CD4-positive, alpha-beta memory T cell (primary cell): ENCODE measurements at places on chromosomes 6 and 20.

DNA sequence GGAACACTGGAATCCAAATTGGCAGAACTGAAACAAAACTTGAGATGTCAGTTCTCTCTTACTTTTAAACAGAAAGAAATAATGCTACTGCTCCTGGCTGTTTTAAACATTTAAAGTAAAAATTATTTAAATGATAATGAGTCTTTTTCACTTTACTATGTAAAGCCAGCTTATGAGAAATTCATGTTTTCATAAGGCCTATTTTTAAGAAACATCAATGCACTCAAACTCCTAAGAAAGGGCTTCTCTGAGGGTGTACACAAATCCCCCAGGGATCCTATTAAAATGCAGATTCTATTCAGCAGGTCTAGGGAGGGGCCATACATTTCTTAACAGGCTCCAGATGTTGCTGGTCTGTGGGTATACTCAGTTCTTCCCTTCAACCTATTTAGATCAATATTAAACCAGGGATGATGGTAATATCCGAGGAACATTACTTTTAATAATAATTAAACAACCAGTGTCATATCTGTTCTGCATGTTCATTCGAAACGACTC lies 2.3 kb downstream of the FERMT1 start:
- no peak for DNase-seq

DNA sequence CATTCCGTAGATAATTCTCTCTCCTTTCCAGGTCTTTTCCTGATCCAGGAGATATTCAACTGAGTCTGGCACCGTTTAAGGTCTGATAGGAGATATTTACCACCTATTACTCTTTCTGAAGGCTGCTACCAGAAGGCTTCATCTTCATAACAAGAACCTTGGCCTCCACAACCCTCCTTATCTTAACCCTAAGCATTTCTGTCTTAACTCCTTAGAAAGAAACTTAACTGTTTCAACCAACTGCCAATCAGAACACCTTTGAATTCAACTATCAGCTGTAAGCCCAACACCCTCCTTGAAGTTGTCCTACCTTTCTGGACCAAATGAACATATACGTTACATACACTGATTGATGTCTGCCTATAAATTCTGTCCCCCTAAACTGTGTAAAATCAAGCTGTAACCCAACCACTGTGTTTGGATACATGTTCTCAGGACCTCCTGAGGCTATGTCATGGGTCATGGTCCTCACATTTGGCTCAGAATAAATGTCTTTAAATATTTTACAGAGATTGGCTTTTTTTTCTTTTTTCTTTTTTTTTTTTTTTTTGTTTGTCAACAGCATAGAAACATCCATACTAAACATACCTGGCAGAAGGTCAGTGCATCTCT lies 6.6 kb upstream of the TNFAIP3 start:
- no peak for DNase-seq

DNA sequence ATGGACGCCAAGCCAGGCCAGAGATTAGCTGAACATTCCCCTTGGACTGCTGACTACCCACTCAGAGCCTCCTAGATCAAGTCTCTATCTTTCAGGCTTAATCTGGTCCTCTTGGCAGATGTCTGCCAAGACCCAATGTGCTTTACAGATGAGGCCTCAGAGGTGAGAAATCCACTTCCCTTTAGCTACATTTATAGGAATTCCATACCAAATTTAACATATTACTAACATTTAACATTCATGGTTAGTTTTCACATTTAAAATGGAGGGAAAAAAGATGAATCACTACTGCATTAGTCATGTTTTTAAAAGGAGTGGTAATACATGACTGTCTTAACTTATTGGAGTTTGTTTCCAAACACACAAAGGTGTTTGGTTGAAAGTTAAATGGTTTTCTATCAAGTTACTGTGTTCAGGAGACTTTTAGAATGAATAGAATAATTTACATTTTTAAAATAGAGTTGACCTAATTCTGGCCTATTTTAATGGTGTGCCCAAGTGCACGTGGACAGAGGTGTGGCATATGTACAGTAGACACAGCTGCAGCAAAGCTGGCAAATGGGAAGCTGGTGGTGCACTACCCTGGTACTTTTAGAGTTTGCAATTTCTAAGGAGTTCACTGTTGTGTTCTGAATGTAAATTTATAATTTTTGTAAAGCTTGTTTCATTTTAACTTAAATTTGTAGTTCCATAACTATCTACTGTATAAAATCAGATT lies 41.9 kb upstream of the CALHM6 start:
- no peak for DNase-seq

DNA sequence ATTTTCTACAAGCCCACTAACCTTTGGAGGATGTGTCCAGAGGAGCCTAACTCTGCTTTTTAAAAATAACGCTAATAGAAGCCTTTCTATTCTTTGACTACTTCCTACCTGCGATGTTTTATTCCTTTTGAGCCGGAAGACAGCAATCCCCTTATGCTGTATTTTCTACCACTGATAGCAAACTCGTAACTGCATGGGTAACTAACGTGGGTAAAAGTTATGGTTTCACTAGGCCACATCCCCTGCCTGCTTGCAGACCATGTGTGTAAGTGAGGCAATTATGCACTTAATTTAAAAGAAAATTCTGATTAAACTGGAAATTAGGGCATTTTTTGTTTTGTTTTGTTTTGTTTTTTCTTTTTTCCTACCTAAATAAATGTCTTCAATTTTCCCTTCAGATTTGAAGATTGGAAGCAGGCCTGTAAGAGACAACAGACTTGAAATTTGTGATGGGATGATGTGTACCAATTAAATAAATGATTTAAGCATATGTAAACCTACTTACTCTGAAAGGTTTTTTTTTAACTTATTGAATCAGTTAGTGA lies 931 bp downstream of the UFL1 start:
- no peak for DNase-seq

DNA sequence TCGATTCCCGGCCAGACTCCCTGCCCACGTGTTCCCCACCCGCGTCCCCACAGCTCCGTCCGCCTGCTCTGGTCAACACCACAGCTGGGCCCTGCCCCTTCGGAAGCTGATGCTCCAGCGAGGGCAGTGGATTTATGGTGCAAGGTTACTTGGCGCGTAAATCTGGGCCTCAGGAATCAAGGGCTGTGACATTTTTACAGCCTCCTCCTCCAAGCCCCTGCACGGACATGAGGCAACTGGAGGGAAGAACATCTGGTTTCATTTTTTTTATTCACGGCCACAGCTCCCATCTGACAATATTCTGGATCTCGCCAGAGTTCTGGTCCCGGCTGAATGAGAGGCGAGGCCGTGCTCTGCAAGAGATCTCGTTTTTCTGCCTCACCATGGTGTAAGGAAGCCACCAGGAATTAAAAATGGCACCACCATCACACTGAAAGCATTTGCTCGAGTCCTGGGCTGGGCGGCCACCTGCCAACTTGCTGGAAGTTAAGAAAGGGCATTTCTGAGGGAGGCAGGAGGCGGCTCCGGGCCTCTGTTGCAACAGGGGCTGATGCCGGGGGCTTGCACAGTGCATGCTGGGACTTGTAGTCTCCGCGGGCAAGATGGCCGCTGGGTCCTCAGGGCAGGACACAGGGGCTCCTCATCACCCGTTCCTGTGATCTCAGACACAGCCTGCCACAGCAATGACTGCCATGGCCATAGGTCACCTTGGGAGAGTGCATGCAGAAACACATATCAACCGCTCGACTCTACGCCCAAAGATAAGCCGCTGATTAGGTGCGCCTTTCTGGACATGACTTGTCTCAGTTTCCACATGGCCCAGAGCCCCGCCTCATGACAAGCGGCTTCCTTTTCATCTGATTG lies 148.5 kb downstream of the LY86 start:
- no peak for DNase-seq

- no peak for DNase-seq
These were observed 27.4 kb downstream of the SLX4IP start for GRCh38 chr20:10462516-10462915.

GRCh38 chr6:167907837-167908681 lies 81.3 kb downstream of the AFDN start:
- no peak for DNase-seq

DNA sequence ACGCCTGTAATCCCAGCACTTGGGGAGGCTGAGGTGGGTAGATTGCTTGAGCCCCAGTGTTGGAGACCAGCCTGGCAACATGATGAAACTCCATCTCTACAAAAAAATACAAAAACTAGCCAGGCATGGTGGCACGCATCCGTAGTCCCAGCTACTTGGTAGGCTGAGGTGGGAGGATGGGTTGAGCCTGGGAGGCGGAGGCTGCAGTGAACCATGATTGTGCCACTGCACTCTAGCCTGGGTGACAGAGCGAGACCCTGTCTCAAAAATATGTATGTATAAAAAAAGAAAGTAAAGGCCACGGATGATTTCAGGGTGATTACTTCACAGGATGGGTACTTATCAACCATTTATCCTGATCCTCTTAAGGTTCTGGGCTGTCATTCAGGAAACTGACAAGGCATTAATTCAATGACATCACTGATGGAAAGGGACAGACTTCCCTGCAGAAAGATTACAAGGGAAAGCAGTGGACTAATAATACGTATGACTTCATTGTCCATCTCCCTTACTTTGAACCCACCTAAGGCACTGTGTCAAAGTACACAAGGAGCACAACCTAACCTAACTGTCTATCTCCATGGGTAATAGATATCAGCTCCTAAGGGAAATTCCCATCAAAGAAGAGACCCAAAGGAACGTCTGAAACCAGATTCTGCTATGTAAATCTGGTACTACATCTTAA lies 61.2 kb downstream of the ZMYND8 start:
- DNase-seq: no peak

DNA sequence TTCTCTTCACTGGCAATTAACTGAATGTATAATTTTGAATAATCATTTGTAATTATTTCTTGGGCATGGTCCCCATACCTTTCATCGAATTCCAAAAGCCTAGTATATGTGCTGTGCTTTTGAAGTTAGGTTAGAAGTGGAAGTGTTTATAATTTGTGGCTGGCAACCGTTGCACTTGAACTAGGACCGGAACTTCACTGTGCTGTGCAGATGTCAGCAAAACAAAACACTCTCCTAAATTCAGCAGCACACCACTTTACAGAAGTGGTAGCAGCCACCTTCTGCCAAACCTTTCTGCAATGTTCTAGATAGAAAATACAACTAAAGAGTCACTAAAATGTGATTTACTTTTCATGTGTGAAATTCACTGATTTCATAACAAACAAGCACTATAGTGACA lies 111.9 kb downstream of the FAM83B start:
- DNase-seq: no peak

GRCh38 chr6:44237021-44237812 lies 9.7 kb upstream of the HSP90AB1 start:
- DNase-seq: no peak

DNA sequence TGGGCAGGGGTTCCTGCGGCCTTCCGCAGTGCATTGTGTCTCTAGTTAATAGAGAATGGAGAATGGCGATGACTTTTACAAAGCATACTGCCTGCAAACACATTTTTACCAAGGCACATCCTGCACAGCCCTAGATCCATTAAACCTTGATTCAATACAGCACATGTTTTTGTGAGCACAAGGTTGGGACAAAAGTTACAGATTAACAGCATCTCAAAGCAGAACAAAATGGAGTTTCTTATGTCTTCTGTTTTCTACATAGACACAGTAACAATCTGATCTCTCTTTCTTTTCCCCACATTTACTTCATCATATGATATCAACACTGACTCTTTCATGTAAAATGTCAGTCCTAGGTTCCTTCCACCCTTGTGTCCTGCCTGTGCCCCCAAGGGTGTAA lies 63.5 kb downstream of the GCNT2 start:
- no peak for DNase-seq

DNA sequence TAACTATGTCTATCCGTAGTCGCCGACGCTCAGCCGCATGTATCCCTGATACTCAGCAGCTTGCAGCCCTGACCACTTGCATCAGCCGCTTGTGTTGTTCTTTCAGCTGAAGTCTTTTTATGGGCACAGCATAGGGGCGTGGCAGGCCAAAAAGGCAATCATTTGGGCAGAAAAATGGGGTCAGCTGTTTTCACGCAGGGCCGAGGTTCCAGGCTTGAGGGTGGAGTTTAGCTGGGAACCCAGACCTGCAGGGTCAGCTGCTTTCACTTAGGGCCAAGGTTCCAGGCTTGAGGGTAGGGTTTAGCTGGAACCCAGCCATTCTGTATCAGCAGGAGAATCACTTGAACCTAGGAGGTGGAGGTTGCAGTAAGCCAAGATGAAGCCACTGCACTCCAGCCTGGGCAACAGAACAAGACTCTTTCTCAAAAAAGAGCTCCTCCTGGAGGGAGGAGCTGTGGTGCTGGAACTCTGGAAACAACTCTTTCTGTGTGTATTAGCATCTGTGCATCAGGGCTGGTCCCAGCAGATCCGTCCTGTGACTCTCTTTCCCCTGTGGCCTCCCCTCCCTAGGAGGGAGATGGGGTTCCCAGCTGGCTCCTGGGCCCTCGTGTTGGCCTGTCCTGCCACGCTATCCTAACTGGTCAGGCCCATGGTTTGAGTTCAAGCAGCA lies 56.9 kb upstream of the PRND start:
- DNase-seq: no peak
